ENCODE measurements at places on chromosomes 16 and 17.

- DNase-seq = no peak
Measured at GRCh38 chr16:57156351-57156703, 29.5 kb downstream of the PSME3IP1 start.

GRCh38 chr17:78347453-78347852 is 12.4 kb downstream of the SOCS3 start:
- no peak for DNase-seq

DNA sequence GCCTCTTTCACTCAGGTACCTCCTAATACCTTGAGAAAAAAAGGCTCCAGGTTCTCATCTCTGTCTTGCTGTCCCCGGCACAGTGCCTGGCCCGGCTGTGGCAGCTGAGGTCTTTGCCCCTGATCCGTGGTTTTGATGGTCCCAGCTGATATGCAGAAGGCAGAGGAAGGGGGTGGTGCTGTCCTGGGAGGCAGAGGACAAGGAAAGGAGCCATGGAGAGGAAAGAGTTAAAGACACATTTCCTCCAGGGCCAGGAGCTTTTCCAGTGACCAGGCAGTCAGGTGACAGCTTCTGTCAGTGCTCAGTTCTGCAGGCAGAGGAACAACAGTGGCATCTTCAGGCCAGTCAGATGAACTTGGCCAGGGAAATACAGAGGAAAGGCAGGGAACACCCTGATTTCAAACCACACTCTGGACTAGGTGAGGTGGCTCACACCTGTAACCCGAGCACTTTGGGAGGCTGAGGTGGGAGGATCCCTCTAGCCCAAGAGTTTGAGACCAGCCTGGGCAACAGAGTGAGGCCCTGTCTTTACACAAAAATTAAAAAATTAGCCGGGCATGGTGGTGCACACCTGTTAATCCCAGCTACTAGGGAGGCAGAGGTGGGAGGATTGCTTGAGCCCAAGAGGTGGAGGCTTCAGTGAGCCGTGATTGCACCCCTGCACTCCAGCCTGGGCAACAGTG is 3.3 kb upstream of the COG1 start:
- peak; percentile 18 for DNase-seq

DNA sequence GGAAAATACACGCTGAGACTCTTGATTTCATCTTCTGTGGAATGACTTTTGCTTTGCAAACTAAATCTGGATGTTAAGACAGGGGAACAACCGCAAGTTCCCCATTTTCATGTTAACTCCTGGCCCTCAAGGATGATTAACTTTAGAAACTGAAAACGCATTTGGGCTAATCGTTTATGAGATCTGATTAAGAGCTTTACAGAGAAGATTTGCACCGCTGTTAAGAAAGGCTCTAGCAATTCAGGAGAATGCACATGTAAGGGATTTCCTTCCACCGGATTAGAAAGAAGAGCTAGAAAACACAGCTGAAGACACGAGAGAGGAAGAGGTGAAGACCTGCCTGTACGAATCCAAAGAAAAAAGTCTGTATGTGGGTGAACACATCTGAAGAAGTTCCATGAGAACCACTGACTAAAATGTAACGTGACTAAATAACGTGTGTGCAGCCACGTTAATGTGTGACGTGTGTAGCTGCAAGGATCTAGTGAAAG is 106.4 kb downstream of the YPEL2 start:
- no peak for DNase-seq

DNA sequence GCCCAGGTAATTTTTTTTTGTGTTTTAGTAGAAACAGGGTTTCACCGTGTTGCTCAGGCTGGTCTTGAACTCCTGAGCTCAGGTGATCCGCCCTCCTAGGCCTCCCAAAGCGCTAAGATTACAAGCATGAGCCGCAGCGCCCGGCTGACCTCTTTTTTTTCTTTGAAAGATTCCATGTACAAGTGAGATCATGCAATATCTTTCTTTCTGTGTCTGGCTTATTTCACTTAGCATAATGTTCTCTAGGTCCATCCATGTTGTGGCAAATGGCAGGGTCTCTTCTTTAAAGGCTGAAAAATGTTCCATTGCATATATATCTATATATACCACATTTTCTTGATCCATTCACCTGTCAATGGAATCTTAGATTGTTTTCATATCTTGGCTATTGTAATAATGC is 255.0 kb upstream of the MYOCD start:
- DNase-seq = no peak
